ENCODE measurements at places on chromosomes 3 and 15.

GRCh38 chr3:19539518-19540392 lies 391.4 kb downstream of the KCNH8 start:
- DNase-seq, result no peak

DNA sequence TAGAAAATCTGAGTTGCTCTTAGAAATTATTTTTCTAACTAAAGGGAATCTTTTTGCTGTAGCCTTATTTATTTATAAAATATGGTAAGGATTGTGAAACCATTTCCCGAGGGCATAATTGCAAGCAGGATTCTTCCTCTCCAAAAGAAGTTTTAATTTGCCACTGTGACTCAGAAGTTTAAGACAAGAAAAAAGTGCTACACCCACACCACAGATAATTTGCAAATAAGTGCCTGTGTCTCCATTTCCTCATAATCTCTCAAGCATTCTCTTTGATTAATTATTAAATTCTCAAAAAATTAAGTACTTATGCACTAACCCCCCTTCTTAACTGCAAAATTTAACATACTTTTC lies 43.6 kb downstream of the RASA2 start:
- no peak for DNase-seq

- no peak for DNase-seq
Observed at GRCh38 chr3:142029052-142029642, 120.2 kb downstream of the TFDP2 start.

DNA sequence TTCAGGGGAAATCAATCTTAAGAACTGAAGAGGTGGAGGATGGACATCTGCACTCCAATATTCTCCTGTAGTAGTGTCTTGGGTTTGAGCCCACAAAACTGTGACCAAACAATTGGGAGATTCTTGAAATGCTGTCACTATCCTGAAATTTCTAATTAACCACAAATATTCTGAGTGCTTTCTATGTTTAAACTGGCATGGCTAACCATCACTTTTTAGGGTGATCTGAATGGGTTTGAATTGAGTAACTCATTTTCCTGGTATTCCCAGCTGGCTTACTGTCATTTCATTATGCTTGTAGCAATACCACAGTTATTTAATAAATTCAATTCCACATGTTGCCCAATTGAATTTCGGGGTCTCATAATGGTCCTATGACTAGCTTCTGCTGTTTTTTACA lies 216.9 kb upstream of the DCBLD2 start:
- no peak for DNase-seq

- DNase-seq, result peak; percentile 68
Observed at GRCh38 chr15:80875568-80876347, 96.6 kb downstream of the CEMIP start.

DNA sequence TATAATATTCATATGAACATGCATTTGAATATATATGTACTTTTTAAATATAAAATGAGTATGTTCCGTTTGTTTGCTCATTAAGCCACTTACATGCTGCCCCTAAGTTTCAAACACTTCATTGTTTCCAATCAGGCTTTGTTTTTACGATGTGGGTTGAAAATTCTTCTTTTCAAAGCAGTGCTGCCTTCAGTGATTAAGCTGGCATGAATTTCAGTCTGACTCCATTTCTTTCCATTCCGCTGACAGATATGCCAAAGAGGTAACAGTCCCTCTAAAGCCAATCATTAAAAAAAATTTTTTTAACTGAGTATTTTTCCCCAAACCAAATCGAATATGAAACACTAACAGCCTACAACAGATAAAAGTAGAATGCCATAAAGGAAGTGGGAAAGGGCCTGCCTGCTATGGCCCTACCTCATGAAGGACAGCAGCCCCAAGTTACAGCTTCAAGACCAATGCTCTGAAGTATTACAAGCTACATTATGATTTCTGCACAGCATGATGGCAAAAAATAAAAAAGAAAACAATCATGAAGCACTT lies 40.0 kb downstream of the DCUN1D1 start:
- DNase-seq, result no peak

- DNase-seq, result peak; percentile 87
Observed at GRCh38 chr15:89912674-89913396, at the start of gene ARPIN. TSS of gene ARPIN (minus strand) at chr15:89912952. CDS start at chr15:89912835, 117 bp downstream.

DNA sequence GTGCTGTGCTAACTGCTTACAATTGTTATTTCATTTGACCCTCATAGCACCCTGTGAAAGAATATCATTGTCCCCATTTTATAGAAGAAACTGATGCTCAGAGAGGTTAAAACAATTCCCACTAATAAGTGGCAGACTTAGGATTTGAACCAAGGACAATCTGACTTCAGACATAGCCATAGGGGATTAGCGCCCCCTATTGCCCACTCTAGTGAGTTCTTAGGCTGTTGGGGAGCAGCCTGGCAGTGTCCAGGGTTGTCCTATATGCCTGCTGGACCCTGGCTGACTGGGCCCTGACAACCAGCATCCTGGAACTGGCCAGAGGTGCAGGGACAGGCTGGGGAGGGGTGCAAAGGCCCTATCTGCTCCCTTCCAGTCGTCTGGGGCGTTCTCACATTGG lies 15.4 kb downstream of the DPH3 start:
- no peak for DNase-seq

- peak; percentile 59 for DNase-seq
Observed at GRCh38 chr3:149258298-149258697, 36.7 kb upstream of the CP start.

DNA sequence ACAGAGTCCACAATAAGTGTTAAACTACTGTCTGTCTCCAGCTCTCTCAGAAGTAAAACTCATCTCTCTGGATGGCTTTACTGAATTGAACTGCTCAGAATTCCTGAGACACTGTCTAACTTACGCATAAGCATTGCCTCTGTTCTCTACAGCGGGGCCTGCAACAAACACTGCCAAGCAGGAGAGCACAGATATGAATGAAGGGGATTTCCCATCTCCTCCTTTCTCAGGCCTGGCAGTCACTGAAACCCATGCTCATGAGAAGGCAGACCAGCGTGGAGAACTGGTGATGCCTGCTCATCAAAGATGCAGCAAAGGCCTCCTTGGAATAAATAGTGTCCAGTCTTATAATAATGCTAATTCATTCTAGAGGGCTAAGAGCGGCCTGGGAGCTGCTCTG lies 10.3 kb downstream of the RASGRP1 start:
- no peak for DNase-seq

- DNase-seq, result peak; percentile 93
Observed at GRCh38 chr15:68431792-68432401, at the start of gene ITGA11. TSS of gene ITGA11 (minus strand) at chr15:68432163. CDS start at chr15:68432066, 97 bp downstream.

GRCh38 chr3:33490641-33491241 lies 50.5 kb upstream of the UBP1 start:
- no peak for DNase-seq

GRCh38 chr3:196175116-196175625 lies 36.0 kb downstream of the ZDHHC19 start:
- DNase-seq, result no peak

Measured in right cardiac atrium (tissue), 5 donors.